ENCODE measurements at places on chromosomes 3 and 15.

GRCh38 chr3:126316501-126316939 is 40.7 kb downstream of the KLF15 start:
- DNase-seq = no peak

- no peak for DNase-seq
These were observed 1.4 kb downstream of the FURIN start for GRCh38 chr15:90869601-90870353.

- no peak for DNase-seq
These were observed 8.3 kb upstream of the PRR20G start for GRCh38 chr3:127296166-127296565.

- DNase-seq = no peak
These were observed 97.9 kb upstream of the C3orf80 start for GRCh38 chr3:160127308-160127707.

GRCh38 chr15:60758961-60759729 is 280.2 kb upstream of the ICE2 start:
- DNase-seq = no peak

DNA sequence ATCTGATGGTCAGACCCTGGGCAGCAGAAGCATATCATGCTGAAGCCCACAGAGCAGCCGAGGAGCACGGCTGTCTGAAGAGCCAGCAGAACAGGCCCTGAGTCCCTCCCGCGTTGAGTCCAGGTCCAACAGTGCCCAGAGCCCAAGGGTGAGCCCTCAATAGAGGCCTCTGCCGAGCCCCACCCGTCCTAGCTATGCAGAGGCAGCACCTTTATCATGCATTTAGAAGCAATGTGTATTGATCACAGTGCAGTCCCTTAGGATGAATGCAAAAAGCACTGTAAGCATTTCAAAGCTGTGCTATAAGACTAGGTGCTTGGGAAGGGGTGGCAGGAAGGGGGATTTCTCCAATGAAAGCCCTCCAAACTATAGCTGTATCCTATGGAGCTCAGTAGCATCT is 208.5 kb downstream of the GABRB3 start:
- DNase-seq = no peak

DNA sequence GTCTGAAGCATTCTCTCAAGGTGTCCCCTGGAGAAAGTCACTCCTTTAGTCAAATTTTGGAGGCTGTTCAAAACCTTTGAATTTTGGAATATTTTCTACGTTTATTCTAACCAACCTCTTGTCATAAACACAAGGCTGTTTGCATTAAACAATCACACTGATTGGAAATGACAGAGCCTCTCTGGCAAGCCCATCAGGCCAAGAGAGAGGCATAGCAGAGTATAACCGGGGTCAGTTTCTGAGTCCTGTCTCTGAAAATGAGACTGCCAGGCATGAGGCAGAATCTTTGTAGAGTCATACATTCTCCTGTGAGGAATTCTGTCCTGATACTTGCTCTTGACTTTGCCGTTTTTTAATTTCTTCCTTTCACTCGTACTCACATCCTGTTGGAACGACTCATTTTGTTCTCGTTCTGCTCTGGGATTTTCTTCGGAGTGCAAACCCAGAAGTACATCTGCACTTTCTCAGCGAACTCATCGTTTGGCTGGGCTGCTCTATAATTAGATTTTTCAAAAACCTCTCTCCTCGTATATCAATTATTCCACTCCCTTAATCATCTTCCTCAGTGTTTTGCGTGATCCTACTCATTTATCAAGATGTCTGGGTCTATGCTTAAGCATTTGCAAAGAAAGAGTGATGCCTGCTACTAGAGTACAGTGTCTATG is 114.2 kb downstream of the AGBL1 start:
- no peak for DNase-seq

DNA sequence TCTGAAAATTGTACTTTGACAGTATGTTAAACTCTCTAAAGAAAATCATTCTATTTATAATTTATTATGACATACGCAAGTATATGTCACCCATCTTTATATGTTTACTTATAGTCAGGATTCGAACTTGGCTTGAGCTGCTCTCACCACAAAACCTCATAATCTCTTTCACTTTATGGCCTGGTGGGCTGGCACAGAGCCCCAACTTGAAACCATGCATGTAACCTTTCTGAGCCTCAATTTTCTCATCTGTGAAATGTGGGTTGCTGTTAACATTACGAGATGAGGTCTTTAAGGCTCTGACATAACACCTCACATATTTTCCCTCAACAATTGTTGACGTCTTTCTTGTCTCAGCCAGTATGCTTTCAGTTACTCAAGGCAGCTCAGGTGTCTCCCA is 69.4 kb upstream of the PFN2 start:
- no peak for DNase-seq

GRCh38 chr15:71273731-71274447 is 158.6 kb downstream of the THSD4 start:
- DNase-seq = no peak

DNA sequence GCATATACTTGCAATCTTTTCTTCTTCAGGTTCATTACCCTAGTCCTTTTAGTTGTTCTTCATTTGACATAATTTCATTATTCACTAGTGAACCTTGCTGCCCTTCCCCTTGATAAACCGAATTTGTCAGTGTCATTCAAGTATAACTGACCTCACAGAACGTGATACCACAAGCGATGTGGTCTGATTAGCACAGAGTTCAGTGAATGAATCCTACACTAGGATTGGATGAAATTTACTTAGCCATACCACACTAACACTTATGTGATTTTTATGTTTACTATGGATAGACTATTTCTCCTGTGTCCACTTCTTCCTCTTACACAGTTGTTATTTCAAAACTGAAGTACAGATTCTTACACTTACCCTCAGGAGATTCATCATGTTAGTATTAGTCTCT is 27.2 kb downstream of the CD86 start:
- DNase-seq = no peak

DNA sequence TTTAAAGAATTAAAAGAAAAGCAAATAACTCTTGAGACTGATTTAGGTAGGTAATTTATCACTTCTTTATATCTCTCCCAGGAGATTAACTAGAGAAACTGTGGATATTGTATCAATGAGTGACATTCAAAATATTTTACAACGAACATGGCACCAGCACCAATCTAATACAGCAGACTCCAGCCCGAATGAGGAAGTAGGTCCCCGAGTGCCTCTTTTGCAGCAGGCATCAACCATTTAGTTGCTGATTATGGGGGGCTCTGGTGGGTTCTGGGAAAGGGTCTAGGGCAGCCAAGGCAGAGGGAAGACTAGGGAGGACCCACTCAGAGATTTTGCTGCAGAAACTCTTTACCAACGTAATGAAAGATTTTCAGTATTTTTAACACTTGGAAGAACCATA is 31.7 kb upstream of the TTC14 start:
- no peak for DNase-seq

- no peak for DNase-seq
These were observed 43.1 kb downstream of the BTLA start for GRCh38 chr3:112456147-112456546.

GRCh38 chr3:129318921-129319320 is 40.3 kb downstream of the HMCES start:
- DNase-seq = no peak

DNA sequence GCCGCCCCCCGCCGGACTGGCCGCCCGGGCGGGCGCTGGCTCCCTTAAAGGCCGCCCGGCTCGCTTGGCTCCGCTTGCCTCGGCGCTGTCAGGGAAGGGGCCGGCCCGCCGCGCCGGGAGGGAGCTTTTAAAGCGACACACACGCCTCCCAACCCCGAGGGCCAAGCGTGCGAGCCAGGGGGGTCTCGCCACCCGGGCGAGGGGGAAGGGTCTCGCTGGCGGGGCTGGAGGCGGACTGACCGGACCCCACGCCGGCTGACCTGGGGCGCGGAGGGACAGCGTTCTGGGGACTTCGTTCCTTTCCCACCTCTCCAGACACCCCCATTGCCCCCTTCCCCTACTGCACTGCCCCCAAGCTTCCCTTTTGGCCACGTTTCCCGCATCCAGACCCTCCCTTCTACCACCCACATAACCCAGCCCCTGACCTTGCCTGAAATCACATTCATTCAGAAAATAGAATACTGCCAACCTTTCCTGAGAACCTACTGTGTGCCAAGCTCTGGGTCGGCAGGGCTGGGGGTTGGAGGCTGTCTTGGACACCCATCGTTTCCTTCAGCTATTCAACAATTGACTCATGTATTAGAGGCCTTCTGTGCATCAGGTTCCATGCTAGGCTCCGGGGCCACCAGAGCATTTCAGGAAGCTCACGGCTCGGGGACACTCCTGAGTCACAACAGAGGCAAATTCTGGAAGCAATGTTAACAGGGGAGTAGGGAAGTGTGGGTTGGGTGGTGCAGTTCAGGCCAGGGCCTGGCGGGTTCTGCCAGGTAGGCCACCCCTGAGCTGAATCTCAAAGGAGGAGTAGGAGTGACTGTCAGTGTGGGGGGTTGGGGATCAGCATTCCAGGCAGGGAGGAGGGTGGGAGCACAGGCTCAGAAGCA is at the start of gene INSYN1:
INSYN1 (minus strand) TSS at position 102 of the 881 bp plus-strand sequence. CDS start 2,221 bp downstream, outside the sequence.
- no peak for DNase-seq

DNA sequence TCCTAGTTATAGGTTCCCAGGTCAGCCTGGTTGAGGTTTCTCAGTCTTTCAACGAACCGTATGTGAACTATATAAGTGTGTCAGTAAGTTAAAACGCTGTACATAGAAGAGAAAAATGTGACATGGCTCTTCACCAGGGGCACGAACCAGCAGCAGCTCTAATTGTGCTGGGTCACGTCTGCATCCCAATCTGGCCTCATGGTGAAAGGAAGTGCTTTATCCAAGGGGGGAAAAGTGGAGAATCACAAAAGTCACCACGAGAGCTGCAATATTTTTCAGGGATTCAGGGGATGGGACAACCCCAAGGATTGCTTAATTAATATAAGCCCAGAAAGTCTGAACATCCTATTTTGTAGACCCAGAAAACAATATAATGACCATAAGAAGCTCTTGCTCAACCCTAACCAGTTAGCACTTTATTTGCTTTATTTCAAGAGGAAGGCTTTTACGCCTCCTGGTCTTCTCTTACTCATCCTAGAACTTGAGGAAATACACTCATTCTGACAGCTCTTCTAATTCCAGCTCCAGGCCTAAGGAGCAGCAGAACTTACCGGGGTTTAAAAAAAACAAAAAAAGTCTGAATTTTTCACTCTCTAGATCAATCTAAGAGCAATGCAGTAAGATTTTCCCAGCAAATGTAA is 16.5 kb downstream of the ANXA2 start:
- DNase-seq = no peak

DNA sequence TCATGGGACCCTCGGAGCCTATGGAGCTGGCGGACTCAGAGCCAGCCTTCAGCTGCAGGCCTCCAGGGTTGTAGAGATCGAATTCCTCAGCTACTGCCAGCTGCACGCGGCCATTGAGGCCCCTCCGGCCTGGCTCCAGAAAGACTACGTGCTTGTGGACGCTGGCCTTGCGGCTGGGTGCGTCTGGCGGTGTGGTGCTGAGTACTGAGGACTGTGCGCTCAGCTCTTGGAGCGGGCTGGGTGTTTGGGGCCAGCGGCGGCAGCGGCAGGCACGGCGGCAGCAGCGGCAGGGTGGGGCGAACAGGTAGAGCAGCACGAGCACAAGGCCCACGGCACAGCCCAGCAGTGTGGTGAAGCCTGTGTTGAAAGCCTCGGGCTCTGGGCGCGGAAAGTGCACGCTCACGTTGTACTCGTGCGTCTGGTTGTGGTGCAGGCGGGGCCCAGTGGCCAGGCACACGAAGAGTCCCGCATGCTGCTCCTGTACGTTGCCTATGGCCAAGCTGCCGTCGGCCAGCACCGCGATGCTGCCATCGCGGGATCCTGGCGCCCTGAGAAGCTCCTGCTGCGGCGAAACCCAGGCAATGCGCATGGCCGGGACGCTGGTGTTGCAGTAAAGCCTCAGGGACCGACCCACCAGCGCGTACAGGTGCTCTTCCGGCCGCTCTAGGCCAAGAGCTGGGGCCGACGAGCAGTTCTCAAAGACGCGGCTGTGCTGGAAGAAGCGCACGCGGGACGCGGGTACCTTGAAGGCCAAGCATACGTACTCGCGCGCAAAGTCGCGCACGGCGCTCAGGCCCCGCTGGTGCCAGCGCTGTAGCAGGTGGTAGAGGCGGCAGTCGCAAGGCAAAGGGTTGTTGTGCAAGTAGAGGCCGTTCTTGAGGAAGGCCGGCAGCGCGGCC is 1.3 kb downstream of the AMIGO3 start:
- DNase-seq = no peak

DNA sequence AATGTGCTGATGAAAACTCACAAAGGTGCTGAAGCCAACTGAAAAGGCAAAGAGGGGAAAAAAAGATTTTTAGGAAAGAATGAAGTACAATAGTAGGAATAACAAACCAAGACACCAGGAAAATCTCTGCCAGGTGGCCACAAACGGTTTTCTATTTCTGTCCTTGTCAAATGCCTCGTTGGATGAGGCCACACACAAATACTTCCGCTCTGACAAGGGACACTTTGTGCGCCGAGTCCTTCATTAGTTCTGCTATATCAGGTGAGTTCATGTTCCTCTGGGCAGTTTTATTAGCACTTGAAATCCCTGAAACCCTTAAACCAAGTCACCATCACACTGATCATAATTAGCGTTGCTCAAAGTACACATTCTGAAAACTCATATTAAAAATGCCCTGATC is 373.1 kb downstream of the VPS13C start:
- DNase-seq = no peak

- DNase-seq = no peak
These were observed 3.3 kb upstream of the EHD4 start for GRCh38 chr15:41975669-41976068.

DNA sequence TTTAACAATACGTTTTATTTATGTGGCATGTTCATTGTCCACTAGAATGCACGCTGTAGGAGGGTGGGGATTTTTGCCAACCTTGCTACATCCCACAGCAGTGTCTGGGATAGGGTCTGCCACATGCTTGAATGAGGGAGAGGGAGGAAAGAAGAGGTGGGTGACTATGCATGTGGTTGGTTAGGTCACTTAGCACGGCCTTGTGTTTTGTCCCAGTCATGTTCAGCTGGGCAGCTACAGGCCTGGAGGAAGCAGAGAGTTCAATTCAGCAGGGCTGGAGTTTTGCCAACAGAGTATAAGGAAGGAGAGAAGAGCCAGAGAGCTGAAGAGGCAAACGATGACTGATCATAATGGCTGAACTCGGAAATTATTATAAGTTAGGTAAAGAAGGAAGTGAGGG is 268.4 kb upstream of the NSMCE3 start:
- DNase-seq = no peak

GRCh38 chr15:40163657-40164416 is 3.0 kb downstream of the BUB1B start:
- DNase-seq = no peak
